Posterior vena cava (tissue), 2 donors: ENCODE measurements at places on chromosomes 6 and 20. TPM values are rescaled to one million over a fixed set of nuclear protein-coding genes. Genes with fewer than 3 reads are reported as not detected.

- DNase-seq = no peak
Observed at GRCh38 chr6:49519660-49520059, 19.9 kb downstream of the GLYATL3 start.

DNA sequence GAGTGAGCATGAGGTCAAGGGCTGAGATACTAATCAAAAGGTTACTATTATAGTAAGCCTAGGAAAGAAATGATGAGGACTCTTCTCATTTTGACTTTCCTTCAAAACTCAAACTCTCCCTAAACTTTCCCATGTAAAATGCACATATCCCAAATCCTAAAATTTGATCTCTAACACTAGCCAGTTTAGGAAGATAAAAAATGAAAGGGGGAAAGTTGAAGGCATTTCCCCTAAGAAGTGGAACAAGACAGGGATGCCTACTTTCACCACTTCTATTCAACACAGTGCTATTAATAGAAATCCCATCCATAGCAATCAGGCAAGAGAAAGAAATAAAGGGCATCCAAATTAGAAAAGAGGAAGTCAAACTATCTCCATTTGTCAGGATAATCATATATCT, 2.9 kb upstream of the CALHM5 start:
- DNase-seq = no peak

- DNase-seq = no peak
Observed at GRCh38 chr6:83183082-83183828, 9.8 kb downstream of the PGM3 start.

- no peak for DNase-seq
Observed at GRCh38 chr20:36231331-36231730, 4.9 kb upstream of the AAR2 start.

DNA sequence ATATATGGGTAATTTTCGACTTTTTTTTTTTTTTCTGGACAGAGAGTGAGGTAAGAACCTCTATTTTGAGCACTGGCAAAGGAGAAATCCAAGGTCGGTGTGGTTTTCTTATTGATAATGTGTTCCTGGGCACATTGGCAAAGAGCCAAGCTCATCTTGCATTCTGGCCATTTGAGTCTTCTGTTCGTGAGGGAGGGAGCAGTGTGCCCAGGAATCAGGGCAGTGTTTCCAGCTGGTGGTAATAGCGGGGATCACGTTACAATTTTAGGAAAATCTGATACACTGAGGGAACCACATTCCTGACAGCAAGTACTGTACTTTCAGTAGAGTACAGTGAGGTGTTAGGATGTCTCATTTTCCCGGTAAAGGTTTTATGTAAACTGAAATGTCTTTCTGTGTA, 442.3 kb upstream of the MAP3K7 start:
- DNase-seq = no peak

- DNase-seq = no peak
Observed at GRCh38 chr20:101975-102374, 14.5 kb downstream of the DEFB125 start.

DNA sequence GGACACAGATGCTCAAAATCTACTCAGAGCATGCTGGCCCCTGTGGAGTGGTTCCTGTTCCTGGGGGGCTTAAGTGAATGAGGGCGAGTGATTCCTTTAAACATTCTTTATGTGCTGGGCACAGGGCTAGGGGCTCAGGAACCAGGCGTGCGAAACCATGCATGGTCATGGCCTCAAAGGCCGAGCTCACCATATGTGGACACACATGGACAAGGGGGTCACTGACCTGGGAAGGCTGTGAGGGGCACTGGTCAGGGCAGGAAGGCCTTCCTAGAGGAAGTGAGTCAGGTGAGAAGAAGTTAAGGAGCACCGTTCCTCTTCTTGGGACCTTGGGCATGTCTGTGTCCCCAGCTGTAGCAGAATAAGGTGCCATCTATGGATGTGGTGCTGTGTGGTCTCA, 74.6 kb upstream of the BHLHE23 start:
- DNase-seq = peak; percentile 35

DNA sequence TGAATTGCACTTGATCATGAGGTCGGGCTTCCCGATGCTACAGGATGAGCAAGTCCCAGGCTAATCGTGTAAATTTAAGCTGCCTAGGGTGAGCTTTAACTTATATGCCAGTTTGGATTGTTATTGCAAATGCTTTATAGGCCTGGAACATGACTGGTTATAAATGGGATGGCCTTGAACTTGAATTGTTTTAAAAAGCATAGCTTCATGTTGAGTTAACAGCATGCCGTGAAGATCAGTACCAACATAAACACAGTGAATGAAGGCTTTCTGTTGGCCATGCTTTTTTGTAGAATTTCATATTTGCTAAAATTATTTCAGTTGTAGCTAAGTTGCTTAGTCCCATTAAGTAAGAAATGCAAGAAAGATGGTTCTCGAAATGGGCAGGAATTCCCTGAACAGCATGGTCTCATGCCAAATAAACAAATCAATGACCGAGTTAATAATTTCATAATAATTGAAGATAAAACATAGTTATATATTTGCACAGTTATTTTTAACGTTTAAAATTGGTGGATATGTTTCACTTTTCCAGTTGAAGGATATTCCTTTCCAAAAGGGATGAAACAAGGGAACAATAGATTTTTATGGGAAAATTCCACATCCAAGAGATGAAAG, 76.6 kb upstream of the ARID1B start:
- DNase-seq = no peak

DNA sequence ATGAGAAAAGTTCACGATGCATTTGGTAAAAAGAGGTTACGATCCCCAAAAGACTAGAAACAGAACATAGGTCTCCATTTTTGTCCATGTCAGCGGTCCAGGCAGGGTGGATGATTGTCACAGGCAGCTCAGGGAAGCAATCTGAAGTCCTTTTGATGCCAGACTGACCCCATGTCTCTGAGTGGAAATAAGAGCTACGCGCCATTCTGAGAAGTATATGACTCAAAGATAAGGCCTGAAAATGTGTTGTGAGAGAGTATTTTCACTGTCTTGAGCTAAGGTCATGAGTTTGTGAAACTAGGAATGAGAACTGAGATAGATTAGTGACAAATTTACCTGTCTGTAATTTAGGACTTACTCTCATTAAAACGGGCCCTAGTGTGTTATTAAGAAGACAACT, 69.5 kb downstream of the LYRM4 start:
- DNase-seq = no peak

DNA sequence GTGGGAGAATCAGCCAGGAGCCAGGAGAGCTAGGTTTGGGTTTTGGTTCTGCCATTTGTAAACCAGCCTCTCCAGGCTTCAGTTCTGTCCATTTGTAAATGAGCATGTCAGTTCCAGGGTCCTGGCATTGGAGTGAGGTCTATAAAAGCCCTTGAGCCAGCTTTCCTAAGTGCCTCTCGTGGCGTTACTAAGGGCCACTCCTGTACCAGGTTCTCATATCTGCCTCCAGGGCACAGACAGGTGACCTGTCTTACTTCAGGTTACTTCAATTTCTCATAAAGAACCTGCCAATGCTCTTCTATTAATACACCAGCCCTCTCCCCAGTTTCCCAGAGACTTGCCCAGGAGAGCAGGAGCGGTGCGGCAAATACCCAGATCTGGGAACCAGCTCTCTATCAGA, 101.9 kb downstream of the VEGFA start:
- DNase-seq = no peak

DNA sequence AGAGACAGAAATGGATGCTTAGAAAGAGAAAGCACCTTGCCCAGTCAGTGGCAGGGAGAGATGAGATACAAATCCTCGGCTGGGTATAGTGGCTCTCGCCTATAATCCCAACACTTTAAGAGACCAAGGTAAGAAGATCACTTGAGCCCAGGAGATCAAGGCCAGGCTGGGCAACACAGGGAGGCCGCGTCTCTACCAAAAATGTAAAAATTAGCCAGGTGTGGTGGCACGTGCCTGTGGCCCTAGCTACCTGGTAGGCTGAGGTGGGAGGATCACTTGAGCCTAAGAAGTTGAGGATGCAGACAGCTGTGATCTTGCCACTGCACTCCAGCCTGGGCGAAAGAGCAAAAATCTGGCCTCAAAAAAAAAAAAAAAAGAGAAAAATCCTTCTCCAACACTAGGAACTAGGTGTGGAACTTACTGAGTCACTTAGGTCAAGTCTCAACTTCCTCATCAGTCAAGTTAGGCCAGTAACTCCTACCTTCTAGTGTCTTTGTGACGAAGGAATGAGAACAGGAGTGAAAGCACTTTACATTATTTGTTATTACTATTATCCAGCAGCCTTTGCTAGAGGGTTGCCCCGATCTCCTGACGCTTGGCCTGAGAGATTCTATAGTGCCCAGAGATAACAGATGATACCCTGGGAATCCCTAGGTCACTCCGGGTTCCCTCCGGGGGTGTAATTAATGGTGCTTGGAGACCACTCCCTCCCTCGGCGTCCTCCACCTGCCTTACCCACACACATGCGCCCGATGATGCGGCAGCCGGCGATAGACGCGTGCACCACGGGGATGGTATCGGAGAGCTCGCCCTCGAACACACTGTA, 918 bp downstream of the EIF6 start:
- no peak for DNase-seq

DNA sequence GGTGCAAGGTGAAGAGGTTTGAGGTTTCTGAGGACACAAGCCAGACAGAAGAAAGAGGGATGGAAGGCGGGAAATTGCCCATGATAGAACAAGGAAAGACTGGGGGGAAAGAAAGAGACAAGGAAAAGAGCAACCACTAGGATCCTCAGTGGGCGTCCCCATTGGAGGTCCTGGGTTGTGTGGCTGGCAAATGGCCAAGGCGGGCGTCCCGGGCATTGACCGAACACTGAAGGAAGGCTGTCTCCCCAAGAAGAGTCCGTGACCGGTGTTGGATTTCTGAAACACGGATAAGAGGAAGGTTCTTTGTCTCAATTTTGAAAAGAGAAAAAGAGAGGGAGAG, 746.6 kb upstream of the ADGRB3 start:
- DNase-seq = no peak

DNA sequence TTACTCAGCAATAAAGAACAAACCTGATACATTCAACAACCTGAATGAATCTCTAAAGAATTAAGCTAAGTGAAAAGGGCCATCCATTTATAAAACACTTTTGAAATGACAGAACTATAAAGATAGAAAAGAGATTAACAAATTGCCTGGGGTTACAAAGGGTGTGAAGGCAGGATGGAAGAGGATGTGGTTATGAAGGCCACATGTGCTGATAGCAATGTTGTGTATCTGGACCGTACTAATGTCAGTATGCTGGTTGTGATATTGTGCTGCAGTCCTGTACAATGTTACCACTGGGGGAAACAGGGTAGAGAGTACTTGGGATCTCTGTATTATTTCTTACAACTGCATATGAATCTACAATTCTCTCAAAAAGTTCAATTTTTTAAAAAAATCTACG, 36.4 kb downstream of the ELOVL5 start:
- DNase-seq = no peak

GRCh38 chr6:158002249-158002950, 20.7 kb downstream of the SYNJ2 start:
- DNase-seq = peak; percentile 53

DNA sequence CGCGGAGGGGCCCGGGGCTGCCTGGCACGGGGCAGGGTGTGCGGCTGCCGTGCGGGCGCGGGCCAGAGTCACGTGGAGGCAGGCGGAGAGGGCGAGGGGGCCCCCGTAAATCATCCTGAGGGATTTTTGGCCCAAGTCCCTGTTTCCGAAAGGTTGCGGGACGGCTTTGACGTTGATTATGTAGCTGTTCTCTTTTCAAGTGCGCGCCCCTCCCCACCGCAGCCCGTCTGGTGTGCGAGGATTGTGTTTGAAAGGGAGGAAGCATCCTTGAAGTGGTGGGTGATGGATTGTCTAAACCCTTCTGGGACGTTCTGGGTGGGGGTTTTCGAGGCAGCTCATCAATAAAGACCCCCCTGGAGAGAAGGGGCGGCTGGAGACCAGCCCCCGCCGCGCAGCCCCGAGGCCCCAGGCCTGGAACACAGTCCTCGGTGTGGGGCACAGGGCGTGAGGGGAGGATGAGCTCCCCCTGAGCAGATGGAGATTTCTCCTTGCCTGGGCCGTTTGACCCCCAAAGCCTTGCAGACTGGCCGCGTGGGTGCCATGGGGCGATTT, 7.0 kb upstream of the FOXF2 start:
- DNase-seq = no peak

- DNase-seq = no peak
Observed at GRCh38 chr6:163113358-163113962, 301.1 kb upstream of the QKI start.

GRCh38 chr6:17032590-17032987, 69.3 kb upstream of the STMND1 start:
- no peak for DNase-seq

- DNase-seq = no peak
Observed at GRCh38 chr6:96164802-96165201, 149.0 kb downstream of the FUT9 start.

DNA sequence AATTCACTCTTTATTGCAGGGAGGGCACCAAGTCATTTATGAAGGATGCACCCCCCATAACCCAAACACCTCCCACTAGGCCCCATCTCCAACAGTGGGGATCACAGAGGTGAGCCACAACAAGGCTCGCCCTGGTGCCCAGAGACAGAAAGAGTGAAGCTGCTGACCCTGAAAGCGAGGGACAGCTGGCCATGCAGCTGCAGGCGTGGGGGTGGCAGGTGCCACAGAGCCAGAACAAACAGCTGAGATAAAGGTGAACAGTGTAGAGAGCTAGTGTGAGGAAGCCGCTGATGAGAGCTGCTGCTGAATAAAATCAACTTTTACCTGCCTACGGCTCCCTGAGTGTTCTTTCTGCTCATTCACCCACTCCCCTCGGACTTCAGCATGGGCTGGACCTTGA, 18.8 kb upstream of the RGS17 start:
- DNase-seq = no peak

DNA sequence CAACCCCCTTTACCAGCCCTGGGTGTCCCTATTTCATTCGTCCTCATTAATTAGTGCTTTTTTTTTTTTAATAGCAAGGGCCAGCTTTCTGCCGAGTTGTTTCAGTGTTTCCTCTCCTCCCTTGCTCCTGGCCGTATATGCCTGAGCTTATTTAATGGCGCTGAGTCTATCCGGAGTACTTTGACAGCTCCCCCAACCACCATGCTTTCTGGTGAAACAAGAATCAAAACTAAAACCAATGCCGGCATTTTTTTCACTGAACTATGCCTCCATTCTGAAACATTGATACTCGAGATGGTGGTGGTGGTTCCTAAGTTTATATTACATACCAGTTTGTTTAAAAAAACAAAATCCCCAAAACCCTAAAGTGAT, 1.2 kb downstream of the DCBLD1 start:
- no peak for DNase-seq

DNA sequence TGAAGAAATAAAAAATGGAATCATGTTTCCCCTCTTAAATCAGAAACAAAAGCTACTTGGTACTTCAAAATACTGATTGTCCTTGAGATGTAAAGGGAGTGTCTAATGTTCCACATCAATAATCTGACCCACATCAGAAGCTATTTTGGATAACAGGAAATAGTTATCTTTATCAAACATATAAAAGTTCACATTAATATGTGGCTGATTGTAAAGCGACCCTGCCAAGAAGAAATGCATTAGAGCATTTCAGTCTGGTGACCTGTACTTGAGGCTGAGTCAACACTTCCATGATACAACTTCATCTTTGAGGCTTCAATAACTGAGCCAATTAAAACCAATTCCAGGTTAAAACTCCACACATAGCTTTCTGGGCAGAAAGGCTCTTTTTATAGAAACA, 31.8 kb downstream of the SYNE1 start:
- DNase-seq = no peak

MTFR2 gene
- 0.65 TPM for total RNA-seq

OVOL2 gene
- not detected for total RNA-seq

TUBB gene
- total RNA-seq = 378 TPM

RNF182 gene
- total RNA-seq = 0.37 TPM

ERMARD gene
- total RNA-seq = 22.1 TPM

CYB5R4 gene
- total RNA-seq = 16.9 TPM

EPB41L1 gene
- 39.3 TPM for total RNA-seq

GRM1 gene
- total RNA-seq = 0.05 TPM

ADAT2 gene
- total RNA-seq = 6.3 TPM
